ENCODE measurements at places on chromosomes 2 and 18.

DNA sequence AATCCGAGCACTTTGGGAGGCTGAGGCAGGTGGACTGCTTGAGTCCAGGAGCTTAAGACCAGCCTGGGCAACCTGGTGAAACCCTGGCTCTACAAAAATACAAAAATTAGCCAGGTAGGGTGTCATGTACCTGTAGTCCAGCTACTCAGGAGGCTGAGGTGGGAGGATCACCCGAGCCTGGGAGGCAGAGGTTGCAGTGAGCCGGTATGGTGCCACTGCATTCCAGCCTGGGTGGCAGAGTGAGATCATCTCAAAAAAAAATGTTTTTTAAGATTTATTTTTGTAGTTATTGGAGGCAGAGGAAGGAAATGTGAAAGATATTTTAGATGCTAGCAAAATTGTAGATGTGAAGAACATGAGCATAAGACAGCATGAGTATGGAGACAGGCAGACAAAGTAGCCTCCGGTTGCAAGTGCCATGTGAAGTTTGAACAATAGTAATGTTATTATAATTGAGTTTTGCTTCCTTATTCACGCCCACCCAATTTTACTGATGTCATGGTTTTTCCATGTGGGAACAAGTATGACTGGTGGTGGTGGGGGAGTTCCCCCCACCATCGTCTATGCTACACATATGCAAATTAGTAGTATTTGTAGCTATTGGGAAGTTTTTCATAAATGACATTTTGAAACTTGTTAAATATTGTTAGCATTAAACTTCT lies 18.0 kb downstream of the REL start:
- DNase-seq = no peak

DNA sequence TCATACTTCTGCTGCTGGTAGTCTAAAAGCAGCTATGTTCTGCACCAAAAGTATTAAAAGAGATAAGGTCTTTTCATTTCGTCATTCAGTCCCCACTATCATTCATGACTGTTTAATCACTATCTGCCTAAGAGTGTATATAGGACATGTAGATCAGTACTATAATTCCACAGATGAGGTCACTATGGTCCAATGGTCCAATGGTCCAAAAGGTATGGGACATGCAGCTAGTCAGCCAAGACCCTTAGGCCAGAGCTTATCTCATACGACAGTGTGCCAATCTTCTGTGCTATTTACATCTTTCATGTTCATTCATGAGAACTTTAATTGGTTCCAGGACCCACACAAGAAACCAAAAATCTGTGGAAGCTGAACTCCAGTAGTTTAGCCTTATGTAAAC lies 42.6 kb upstream of the SDC1 start:
- DNase-seq = no peak

- no peak for DNase-seq
Observed at GRCh38 chr18:45829855-45830254, 4.4 kb downstream of the SIGLEC15 start.

GRCh38 chr2:188456114-188456909 lies 164.6 kb downstream of the GULP1 start:
- DNase-seq = no peak

DNA sequence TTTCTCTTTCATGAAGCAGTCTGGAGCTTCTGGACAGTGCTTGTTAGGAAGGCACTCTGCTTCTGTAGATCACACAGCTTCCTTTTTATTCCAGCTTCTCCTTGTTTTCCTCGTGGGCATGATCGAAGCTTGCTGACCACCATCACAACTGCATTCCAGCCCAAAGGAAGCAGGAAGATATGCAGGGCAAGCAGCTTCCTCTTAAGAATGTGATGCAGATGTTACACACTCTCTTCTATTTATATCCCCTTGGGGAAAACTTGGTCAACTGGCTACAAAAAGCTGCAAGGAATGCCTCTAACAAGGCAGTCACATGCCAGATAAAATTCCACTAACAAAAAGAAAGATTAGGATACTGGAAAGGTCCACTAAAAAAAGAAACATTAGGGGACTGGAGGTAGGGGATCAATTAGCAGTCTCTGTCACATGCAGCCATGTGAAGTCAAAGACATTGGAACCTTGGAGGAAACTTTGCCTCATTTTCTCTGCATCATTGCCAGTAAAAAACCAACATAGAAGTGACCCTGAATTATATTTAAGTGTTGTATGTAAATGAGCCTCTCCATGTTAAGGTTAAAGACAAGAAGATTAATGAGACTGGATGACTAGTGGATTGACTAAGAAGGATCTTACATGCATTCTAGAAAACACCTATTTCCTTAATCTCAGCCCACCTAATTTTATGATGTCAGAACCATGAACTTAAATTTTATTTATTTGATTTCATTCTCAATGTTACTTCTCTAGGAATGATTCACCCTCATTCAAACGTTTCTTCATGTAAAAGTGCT lies 98.3 kb downstream of the NAB1 start:
- DNase-seq = no peak

GRCh38 chr2:224085246-224085645 lies 46.2 kb upstream of the SERPINE2 start:
- no peak for DNase-seq

DNA sequence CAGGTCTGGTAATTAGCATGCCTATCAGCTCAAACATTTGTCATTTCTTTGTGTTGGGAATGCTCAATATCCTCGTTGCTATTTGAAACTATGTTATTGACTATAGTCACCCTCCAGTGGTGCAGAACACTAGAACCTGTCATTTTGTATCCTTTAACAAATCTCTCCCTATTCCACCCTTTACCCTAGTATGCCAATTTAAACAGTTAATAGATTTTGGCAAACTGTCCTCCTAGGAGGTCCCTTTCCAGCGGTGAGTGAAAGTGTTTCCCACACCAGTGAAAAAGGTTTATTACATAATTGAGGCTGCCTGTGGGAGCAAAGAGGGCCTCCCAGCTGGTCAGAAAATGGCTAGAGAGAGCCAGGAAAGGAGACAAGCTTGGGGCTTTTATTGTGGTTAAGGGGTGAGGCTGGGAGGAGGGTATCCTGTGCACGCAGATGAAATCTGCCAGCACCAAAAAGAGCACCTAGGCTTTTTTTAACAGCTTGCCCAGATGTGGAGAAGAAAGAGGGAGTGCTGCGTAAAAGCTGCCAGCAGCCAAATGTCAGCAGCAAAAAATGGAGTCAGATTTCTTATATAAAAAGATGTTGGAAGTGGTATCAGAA lies 1.8 kb upstream of the DRC1 start:
- DNase-seq = no peak

GRCh38 chr2:95539836-95540235 lies 52.0 kb upstream of the TRIM43 start:
- no peak for DNase-seq
